ENCODE measurements at places on chromosomes 3 and 15.

DNA sequence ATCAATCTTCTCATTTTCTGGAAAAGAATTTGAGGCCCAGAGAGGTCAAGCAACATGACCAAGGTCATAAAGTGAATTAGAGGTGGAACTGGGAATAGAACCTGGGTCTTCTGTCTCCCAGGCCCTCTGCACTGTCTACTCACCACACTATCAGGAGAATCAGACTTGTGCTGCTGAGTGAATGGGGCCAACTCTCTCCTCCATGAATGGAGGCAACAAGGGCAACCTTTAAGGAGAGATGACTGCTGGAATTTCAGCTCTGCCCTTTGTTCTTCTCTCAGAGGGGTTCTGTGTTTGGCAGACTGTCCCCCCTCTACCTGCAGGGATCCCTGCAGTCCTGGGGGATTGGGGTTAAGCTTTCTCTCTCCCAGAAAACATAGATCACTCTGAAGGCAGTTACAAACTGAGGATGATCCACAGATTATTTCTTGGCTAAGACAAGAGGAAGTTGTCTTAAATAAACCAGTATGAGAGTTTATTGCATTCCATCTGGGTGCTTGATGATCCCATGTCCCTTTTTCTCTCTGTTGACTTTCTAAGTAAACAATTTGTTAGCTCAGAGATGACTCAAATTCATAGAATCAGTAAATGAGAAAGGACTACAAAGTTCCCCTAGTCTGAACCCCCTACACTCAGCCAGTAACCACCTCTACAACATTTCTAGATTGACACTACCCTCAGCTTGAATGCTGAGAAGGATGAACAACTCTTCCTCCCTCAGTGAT, 99.0 kb upstream of the LIPC start:
- no peaks in the 10 kb centered on the region for H3K27me3 ChIP-seq
- peaks cover 33% of the 10 kb centered on the region for H3K4me1 ChIP-seq
- no peak for DNase-seq
- H3K4me3 ChIP-seq = no peak overlapping the region

DNA sequence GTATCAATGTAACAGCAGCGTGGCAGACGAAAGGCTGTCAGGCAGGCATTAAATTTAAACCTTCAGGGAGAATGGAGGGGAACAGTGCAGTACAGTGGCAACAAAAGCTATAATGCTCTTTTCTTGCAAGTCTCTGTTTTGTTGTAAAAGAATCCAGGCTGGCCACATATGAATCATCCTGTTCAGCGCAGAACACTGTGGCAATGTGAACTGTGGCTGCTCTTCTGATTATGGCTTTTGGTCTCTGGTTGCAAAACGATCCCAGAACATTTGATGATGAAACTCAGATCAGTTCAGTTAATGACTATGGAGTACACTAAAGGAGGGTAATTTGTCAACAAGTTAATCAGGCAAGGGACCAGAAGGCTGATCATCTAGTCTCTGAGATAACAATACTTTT, 219.7 kb upstream of the SGO1 start:
- no peaks in the 10 kb centered on the region for H3K36me3 ChIP-seq
- no peak overlapping the region for H3K27ac ChIP-seq
- no peak for DNase-seq
- H3K27me3 ChIP-seq = no peaks in the 10 kb centered on the region
- H3K4me3 ChIP-seq = no peak overlapping the region
- no peaks in the 10 kb centered on the region for H3K4me1 ChIP-seq

DNA sequence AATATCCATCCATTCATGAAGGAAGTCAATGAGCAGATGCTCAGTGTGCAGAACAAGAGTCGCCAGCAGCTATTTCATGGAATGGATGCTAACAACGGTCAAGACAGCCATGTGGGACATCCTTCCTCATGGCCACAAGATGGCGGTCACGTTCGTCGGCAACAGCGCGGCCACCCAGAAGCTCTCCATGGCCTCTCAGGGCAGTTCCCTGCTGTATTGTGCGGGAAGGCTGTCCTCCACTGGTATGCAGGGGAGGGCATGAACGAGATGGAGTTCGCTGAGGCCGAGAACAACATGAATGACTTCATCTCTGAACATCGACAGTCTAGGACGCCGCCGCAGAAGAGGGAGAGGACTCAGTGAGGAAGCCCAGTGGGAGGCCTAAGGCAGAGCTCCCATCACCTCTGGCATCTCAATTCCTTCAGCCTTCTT, 208.3 kb downstream of the TJP1 start:
- no peak overlapping the region for H3K4me3 ChIP-seq
- H3K27ac ChIP-seq = no peak overlapping the region
- no peaks in the 10 kb centered on the region for H3K4me1 ChIP-seq
- no peak for DNase-seq

- no peaks in the 10 kb centered on the region for H3K36me3 ChIP-seq
- H3K4me1 ChIP-seq = no peaks in the 10 kb centered on the region
- no peaks in the 10 kb centered on the region for H3K27me3 ChIP-seq
- DNase-seq = no peak
- H3K4me3 ChIP-seq = no peak overlapping the region
- no peak overlapping the region for H3K27ac ChIP-seq
Observed at GRCh38 chr3:24538891-24539290, 44.2 kb upstream of the THRB start.

DNA sequence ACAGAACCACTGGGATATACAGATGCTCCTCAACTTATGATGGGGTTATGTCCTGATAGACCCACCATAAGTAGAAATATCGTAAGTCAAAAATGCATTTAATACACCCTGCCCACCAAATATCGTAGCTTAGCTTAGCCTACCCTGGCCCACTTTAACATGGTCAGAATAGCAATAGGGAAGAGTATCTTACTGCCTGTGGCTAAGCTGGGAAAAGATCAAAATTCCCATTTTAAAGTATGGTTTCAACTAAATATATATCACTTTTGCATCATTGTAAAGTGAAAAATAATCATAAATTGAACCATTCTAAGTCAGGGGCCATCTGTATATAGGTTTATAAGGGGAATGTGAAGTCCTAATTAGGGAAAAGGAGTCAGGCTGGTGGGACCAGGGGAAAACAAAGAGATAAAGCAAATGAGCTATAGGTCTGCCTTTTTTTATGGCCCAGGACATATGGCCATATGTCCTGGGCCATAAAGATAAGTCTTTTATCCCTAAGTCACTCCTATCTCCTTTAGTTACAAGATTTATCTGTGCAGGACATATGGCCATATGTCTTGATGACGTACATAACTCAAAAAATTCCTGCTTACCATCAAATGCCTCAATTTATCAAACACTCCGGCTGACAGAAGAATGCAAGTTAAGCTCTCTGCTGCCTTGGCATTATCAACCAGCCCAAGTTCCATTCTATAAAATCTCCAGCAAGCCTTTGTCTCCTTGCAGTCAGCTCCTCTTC, 11.2 kb downstream of the RTP3 start:
- no peaks in the 10 kb centered on the region for H3K36me3 ChIP-seq
- no peaks in the 10 kb centered on the region for H3K4me1 ChIP-seq
- H3K27me3 ChIP-seq = no peaks in the 10 kb centered on the region
- H3K27ac ChIP-seq = no peak overlapping the region
- H3K4me3 ChIP-seq = no peak overlapping the region

- H3K27me3 ChIP-seq = no peaks in the 10 kb centered on the region
- no peak overlapping the region for H3K27ac ChIP-seq
- no peak overlapping the region for H3K4me3 ChIP-seq
Observed at GRCh38 chr3:181454451-181455027, 257.2 kb upstream of the SOX2 start.

- no peaks in the 10 kb centered on the region for H3K27me3 ChIP-seq
- no peaks in the 10 kb centered on the region for H3K4me1 ChIP-seq
- DNase-seq = no peak
- H3K4me3 ChIP-seq = no peak overlapping the region
- no peak overlapping the region for H3K27ac ChIP-seq
Observed at GRCh38 chr15:44092221-44092620, 102.8 kb downstream of the FRMD5 start.

GRCh38 chr15:88653200-88654064, 14.6 kb downstream of the ISG20 start:
- no peaks in the 10 kb centered on the region for H3K27me3 ChIP-seq
- peaks cover 18% of the 10 kb centered on the region for H3K4me1 ChIP-seq
- H3K27ac ChIP-seq = no peak overlapping the region

DNA sequence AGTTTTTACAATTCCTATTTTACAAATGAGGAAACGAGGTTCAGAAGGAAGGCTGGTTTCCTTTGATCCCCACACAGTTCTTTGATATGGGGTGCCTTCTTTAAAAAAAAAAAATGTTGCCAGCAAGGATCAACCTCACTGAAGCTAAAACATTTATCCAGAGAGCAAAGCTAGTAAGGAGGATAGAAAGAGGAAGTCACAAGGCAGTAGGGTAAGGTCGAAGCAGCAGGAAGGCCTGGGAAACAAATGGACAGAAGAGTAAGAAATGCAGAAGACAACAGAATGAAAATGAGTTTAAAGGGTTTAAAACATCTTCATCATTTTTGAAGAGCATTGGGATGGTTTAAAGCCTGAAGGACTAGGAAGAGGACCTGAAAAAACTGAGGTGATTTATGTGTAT, 30.6 kb upstream of the CP start:
- H3K27me3 ChIP-seq = no peaks in the 10 kb centered on the region
- H3K4me3 ChIP-seq = no peak overlapping the region
- H3K27ac ChIP-seq = no peak overlapping the region

DNA sequence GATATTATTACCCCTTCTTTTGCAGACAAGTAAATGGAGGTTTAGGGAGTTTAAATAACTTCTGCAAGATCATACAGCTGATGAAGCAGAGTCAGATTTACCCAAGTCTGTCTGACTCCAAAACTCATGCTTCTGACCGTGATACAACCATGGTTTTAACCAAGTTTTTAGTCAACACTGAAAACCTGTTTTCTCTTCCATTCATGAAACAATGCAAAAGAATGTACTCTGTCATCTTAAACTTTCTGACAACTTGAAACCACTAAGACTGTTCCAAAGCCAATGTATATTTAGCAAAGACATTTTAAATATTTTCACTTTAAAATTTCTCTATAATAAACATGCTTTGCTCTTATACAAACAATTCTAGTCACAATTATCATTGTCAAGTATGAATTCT, 77.0 kb upstream of the RBMS3 start:
- no peak overlapping the region for H3K4me3 ChIP-seq
- H3K27me3 ChIP-seq = no peaks in the 10 kb centered on the region
- H3K27ac ChIP-seq = no peak overlapping the region
- no peaks in the 10 kb centered on the region for H3K4me1 ChIP-seq
- no peaks in the 10 kb centered on the region for H3K36me3 ChIP-seq

GRCh38 chr15:69556344-69556743, 103.7 kb downstream of the RPLP1 start:
- no peaks in the 10 kb centered on the region for H3K27me3 ChIP-seq
- peaks cover 20% of the 10 kb centered on the region for H3K4me1 ChIP-seq
- H3K36me3 ChIP-seq = no peaks in the 10 kb centered on the region
- no peak overlapping the region for H3K4me3 ChIP-seq
- H3K27ac ChIP-seq = no peak overlapping the region

DNA sequence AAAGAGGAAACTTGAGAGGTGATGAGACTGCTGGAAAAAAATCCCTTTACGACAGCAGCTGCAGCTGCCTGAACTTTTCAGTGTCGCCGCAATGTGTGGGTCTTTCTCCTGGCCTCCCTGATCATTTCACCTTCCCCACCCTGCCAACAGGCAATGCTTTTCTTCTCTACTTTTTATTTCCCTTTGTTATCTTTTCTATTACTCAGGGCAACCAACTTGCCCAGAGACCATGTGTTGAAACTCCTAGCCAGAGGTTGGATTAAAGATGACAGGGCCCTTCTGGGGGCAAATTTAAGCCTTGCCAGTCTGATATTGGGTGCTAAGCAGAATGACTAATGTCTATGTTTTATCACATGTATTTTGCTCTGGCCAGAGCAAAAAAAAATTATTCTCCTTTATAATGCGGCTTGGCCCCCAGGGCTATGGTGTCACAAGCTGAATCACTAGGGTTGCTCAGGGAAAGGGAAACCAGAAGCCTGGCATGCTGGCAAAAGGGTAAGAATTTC, 51.5 kb upstream of the CFAP20DC start:
- no peaks in the 10 kb centered on the region for H3K27me3 ChIP-seq
- no peak overlapping the region for H3K4me3 ChIP-seq
- no peak for DNase-seq

DNA sequence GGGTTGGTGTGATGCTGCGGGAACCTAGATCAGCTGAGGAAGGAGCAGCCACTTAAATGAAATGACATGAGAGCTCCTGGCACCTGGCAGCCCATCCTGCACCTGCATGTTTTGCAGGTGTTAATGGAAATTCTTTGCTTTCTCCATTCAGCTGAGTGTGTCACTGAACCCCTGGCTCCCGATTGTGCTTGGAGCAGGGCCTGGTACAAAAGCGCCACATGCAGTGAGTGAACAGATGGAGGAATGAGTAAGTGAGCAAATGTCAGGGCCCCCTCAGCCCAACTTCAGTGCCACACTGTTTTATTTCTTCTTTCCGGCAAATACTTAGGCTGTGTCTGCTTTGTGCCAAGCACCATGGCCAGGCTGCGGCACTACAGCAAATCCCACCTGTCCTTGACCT, 132.2 kb downstream of the ASB7 start:
- no peak overlapping the region for H3K27ac ChIP-seq
- no peaks in the 10 kb centered on the region for H3K27me3 ChIP-seq
- DNase-seq = no peak
- peaks cover 14% of the 10 kb centered on the region for H3K4me1 ChIP-seq
- H3K4me3 ChIP-seq = no peak overlapping the region

All from esophagus squamous epithelium (tissue), 5 donors.